ENCODE measurements at places on chromosomes 7 and 10.

DNA sequence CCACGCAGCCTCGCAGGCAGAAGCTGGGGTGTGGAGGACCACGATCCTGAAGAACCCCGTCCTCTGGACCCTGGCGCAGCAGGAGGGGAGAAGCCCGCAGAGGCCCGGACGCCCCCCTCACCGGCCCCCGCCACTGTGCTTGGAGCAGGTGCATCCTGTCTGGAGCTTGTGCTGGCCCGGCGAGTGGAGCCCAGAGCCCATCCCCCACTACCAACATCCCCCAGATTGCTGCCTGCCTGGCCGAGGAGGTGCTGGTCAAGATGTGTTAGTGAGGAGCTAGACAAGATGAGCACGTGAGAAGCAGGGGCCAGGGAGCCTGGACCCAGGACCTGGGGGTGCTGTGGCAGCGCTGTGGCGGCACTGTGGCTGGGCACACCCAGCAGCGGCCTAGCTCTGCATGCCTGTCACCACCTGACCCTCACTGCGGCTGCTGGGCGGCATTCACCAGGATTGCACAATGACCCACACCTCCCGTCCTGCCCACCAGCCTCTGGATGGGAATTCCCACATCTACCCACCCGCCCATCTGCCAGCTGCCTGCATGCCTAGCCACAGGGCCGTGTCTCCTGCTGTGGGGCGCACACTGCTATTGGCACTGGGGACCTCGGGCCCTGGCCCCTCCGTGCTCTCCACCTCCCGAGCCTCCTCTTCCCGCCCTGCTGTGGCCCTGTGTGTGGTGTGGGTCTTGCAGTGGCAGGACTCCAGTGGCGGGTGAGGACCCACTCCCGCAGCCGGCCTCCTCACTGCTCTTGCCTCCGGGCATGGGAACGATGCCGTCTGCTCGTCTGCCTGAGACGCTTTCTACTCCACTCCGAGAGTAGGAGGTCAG is 11.8 kb downstream of the GPR146 start:
- DNase-seq, result no peak

- no peak for DNase-seq
Measured at GRCh38 chr10:132237396-132237795, 50.6 kb downstream of the DPYSL4 start.

GRCh38 chr10:49613882-49614241 is at the start of gene CHAT:
CHAT (plus strand) TSS chr10:49614037; CDS start chr10:49614190, 153 bp downstream.
- no peak for DNase-seq

DNA sequence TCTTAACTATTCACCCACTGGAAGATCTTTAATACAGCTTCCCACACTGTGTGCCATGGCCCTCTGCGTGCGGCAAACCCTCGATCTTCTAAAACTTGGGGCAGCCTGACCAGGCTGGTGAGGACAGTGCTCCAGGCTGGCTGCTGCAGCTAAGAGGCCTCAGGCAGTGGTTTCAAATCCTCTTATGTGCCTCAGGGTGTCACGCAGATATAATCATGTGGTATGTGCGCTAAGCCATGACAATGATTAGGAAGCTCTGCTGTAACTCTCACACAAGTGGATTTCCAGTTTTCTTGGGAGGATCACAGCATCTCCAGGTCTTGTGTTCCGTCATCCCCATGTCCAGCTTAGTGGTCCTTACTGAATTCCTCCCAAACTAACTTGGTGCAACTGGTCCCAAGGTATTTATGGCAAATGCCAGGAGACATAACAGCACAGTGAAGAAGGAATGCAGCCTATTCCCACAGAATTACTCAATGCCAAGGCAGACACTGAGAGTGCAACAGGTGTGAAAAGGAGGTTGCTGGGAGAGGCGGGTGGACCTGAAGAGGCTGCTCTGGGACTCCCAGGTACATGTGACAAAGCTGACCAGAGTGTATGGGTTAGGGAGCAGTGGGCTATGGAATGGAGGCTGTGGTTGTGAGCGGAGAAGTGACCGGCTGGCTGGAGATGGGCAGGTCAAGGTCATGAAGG is 2.3 kb downstream of the HPS1 start:
- DNase-seq, result no peak

DNA sequence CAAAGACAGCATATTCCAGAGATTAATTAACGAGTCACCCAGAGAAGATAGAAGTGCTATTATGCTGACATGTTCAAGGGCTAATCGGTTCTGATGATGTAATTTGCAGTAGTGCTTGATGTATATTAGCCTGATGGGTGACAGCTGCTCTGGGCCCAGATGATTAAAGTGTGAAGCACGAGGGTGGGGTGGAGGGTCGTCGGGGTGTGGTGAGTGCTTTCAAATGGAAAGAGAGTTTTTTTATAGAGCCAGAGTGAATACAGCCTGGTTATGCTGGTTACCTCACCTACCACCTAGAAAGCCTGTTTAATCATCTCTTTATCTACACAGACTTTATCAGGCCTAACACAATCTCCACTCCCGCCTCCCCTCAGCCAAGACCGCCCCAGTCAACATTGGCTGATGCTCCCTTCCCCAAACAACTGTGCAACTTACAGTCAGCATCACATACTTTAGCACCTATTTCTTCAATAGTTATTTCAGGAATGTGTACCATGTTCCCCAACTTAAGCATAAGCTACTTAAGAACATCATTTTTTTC is 11.5 kb upstream of the STN1 start:
- DNase-seq, result no peak

DNA sequence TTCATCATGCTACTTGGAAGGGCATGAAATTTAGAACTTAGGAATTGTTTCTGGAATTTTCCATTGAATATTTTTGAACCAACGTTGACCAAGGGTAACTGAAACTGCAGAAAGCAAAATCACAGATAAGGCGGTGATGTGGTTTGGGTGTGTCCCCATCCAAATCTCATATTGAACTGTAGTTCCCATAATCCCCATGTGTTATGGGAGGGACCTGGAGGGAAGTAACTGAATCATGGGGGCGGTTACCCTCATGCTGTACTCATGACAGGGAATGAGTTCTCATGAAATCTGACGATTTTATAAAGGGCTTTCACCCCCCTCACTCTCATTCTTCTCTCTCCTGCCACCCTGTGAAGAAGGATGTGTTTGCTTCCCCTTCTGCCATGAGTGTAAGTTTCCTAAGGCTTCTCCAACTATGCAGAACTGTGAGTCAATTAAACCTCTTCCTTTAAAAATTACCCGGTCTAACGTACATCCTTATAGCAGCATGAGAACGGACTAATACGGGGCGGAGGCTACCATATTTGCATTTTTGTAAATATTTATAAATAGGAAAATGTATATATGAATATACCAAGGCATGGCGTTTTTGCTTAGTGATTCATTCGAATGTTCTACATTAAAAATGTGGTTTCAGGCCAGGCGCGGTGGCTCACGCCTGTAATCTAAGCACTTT is 12.4 kb downstream of the NMT2 start:
- no peak for DNase-seq

- DNase-seq, result no peak
Measured at GRCh38 chr10:38038107-38038931, 27.8 kb downstream of the ZNF33A start.

GRCh38 chr10:15802375-15802949 is 57.8 kb downstream of the MINDY3 start:
- no peak for DNase-seq

DNA sequence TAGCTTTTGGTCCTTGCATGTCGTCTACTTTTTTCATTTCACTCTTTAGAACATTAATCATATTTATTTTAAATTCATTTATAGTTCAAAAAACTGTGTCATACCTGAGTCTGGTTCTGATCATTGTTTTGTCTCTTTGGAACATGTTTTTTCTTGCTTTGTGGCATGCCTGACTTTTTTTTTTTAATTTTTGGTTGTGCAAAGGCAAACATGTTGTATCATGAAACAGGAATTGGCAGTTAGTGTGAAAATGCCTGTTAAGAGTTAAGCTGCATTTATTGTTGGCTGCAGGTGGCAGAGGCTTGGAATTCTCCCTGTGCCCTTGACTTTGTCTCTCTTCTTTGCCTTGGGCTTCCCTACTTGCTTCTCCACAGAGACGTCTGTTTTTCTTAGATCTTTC is 525.0 kb upstream of the ADARB2 start:
- no peak for DNase-seq

GRCh38 chr7:122412441-122412840 is 107.9 kb upstream of the FEZF1 start:
- DNase-seq, result no peak

- no peak for DNase-seq
Measured at GRCh38 chr7:84792231-84792893, 394.5 kb downstream of the SEMA3D start.

DNA sequence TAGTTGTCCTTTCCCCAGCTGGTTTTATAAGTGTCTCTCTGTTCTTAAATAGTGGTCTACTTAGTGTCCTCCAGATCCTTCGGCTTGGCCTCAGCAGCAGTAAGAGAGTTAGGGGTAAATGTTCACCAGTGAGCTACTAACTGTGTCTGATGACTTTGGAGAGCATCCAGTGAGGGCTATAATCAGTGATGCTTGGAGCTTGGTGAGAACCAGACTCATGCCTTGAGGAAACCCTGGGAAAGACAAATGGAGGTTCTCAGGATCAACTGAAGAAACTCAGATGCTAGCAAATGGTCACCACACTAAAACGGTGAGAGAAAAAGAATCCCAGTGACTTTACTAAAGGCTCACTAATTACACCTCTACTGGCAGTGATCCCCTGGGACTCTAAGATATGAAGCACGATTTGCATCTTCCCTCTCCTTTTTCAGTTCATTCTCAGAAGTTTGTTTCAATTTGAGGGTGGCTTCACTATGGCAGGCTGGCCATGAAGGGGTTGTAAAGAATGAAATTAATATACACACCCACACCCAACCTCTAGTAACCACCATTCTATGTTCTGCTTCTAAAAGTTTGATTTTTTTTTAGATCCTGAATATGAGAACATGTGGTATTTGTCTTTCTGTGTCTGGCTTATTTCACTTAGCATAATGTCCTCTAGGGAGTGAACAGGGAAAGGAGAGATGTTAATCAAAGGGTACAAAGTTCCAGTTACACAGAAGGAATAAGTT is 177.9 kb downstream of the PDE1C start:
- no peak for DNase-seq

DNA sequence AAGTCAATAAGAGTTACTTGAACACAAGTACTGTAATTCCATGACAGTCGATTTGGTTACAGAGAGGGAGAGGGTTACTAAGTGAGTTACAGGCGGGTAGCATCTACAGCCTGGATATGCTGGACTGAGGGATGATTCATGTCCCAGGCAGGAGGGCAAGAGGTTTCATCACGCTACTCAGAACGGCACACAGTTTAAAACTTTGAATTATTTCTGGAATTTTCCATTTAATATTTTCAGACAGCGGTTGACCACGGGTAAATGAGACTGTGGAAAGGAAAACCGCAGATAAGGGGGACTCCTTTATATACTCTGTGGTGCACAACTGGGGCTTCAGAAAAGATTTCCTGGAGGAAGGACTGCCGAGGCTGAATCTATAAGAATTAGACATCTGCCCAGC is 25.7 kb upstream of the LRRC4 start:
- no peak for DNase-seq

GRCh38 chr10:99430116-99430450 is 341 bp downstream of the GOT1 start:
- no peak for DNase-seq

DNA sequence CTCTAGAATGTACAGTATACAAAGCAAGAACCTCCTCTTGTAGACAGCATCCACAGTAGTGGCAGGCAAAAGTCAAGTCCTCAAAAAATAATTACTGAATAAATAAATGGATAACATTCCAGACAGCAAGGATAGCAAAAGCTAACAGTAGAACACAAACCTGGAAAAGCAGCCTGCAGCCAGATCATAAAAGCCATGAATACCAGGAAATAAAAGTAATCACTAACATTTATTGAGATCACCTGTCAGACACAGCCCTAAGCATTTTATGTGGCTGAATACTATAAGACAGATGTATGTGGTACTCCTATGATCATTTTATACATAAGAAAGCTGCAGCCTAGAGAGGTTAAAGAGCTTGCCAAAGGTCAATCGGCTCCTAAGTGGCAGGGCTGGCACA is 34.0 kb downstream of the CUL2 start:
- no peak for DNase-seq

- DNase-seq, result no peak
Measured at GRCh38 chr7:14258441-14258840, 269.0 kb upstream of the ETV1 start.

DNA sequence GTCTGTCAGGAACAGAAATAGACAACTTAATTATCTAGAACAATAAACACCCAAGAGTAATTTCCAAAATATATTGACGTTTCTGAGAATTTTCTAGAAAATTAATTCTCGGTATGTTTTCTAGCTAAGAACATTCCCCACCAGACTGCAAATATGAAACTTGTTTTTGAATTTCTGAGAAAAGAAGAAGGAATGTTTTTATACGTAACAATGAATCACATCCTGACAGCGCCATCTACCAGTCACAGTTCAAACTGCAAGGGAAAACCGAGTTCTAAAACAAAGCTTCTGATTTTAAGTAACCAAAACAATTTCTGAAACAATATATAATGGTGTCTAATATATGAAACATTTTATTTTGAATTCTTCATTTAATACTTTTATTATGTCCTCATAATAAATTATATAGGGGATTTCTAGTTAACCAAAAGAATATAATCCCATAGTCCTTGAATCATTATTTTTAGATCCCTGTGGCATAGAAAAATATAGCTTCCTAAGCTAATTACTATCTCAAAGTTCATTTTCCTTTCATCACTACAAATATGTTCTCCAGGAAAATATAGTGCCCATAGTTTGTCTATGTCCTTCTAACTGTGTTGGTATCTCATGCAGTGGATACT is 34.5 kb upstream of the MEOX2 start:
- DNase-seq, result no peak

DNA sequence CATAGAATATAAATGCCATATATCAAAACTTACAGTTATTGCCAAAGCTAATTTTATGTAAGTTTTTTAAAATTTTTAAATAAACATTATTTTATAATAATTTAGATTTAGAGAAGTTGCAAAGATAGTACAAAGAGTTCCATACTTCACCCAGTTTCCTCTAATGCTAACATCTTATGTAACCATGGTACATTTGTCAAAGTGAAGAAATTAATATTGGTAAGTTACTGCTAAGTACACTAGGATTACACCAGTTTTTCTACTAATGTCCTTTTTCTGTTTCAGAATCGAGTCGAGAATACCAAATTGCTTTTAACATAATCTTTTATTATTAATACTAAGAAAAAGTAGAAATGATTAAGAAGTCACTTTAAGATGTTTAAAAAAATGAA is 29.2 kb downstream of the CSGALNACT2 start:
- no peak for DNase-seq

GRCh38 chr7:144006029-144006691 is 6.0 kb downstream of the OR6B1 start:
- no peak for DNase-seq

DNA sequence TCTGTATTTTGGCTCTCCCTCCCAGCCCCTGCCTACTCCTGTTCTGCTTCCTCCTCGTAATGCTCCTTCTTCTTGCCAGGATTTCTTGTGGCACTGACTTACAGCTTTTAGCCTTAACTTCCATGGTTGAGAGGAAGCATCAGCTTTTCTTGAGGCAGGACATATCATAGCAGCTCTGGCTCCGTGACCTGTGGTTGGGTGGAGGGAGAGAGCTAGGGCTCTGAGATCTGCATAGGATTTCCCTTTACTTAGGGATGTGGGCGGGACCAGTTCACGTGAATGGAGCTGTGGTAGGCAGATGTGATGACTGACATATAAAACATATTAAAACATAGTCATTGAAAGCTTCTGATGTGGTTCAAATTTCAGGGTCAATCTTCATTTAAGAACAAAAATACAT is 10.6 kb upstream of the RAB11FIP2 start:
- DNase-seq, result no peak

Measured in stimulated activated CD8-positive, alpha-beta memory T cell treated with anti-CD3 and anti-CD28 coated beads, Interleukin-15, amount 100 ng/mL, for 4 hours (primary cell).